Breast epithelium (tissue), 4 donors: ENCODE measurements at places on chromosomes 4 and X. TPM values are rescaled to one million over a fixed set of nuclear protein-coding genes. Genes with fewer than 3 reads are reported as not detected.

NDNF gene
- total RNA-seq: 5.1 TPM

- DNase-seq: no peak
Measured at GRCh38 chr4:8242782-8243560, 26.6 kb upstream of the HTRA3 start.

REST gene
- 31.0 TPM for total RNA-seq

DNA sequence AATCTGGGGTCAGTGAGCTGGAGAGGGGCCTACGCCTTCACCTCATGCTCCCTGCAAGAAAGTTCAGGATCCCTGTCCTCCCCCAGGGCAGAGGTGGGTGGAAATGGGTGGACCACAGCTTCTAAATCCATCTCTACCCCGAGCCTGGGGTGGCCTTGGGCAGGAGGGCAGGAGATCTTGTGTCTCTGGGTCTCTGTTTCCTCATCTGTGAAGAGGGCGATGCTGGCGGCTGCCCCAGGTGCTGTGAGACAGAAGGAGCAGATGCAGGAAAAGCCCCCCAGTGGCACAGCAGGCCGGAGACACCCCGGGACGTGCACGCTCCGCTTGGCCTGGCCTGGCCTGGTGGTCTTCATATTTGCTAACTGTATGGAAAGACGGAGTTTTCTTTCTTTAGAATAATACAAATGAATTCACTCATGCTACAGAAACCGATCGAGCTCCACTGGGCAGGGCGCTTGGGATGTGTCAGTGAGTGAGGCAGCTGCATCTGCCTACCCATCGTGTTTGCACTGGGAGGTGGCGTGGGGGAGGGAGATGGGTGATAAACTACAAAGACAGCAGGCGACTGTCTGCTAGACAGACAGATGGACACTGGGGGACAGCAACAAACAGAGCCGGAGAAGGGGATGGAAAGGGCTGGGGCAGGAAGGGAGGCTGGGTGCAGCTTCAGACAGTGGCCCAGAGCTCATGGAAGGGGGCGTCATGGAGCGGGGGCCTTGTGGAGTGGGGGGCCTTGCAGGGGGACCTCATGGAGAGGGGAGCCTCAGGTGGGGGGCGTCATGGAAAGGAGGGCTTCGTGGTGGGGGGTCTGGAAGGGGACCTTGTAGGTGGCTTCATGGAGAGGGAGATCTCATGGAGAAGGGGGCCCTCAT lies 136.2 kb downstream of the CPZ start:
- DNase-seq: peak; percentile 37

TLR3 gene
- total RNA-seq: 13.9 TPM

CFP gene
- total RNA-seq: 3.3 TPM

CXorf49B gene
- not detected for total RNA-seq

DNA sequence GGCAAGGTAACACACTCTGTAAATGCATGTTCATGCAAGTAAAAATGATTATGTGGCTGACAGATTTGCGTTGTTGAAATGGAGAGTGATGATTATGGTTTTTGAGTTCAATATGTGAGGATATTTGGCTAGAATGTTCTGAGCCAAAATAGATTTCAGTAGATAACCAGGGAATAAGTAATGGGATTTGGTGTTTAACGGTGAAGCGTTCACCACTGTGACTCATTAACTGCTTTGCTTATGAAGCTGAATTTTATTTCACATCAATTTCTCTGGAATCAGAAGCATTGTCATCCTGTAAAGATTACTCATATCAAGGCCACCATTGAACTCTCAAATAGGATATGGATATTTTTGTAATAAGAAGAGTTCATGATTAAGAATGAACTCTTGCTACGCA lies 11.7 kb downstream of the AFP start:
- DNase-seq: no peak

- no peak for DNase-seq
Measured at GRCh38 chrX:68842781-68843581, 14.2 kb downstream of the EFNB1 start.

DNA sequence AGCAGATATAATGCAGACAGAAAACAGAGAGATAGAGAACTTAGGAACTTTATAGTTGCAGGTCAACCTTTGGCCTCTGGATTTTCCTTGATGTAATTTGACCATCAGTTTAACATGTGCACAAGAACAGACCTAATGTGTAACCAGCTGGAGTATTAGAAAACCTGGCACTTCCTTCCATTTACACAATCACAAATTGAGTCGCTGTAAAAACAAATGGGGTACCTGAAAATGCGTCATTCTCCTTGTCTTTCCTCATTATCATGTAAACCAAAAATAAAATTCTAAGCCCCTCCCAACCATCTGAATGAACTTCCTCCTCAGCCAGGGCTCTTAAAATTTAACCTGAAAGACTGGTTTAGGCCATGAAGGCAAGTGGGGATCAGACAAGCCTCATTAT lies 358.4 kb upstream of the MAGEB16 start:
- no peak for DNase-seq

FGF5 gene
- not detected for total RNA-seq

MAP7D2 gene
- total RNA-seq: 0.48 TPM

DNA sequence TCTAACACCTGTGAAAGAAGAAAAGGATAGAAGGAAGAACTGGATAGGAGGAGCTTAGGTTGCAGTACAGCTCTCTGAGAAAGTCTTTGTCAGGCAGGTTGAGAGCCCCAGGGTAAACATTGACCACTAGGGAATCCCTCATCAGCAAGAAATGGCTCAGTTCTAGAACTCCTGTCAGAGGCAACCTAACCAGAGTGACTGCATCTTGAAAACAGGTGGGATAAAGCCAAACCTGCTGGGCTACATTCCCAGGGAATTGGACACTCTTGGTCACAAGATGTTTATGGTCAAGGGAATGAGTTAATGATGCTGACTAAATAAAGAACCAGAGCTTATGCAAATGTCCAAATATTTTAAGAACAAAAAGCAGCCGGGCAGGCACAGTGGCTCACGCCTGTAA lies 108.3 kb upstream of the MED14 start:
- no peak for DNase-seq

DNA sequence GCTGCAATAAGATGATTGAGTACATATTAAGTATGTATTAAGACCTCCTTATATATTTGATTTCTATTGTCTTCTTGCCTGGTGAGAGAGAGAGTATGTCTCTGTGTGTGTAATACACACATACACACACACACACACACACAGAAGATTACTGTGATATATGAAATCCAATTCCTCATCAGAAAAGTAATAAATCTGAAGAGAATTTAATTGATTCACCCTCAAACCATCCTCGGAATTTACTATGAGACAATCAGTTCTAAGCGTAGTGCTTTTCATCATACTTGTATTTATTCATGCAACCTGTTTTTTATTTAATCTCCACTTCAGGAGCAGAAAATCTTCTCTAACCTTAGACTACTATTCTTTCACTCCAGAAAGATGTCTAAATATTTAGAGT lies 62.3 kb upstream of the TLL1 start:
- no peak for DNase-seq

GRCh38 chr4:83269256-83269655 lies 15.3 kb downstream of the COQ2 start:
- no peak for DNase-seq

DNA sequence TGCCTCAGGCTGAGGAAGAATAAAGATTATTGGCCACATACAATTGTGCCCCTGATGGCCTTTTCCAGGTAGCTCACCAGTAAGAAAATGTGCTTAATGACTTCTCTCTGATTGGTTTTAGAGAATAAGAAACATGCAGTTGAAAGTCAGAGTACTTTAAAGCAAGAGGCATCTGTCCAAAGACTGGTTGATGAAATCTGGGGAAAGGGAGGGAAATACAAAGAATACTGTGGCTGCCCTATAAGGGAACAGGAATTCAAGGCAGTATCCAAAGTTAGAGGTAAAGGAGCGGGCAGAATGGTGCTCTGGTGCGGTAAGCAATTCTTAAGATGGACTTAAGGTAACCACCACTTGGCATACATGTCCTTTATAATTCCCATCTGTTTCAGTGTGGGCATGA lies 11.4 kb downstream of the PBDC1 start:
- DNase-seq: no peak

UTP14A gene
- 20.8 TPM for total RNA-seq

- DNase-seq: no peak
Measured at GRCh38 chr4:148152868-148153625, 289.2 kb downstream of the NR3C2 start.

CYLC1 gene
- total RNA-seq: not detected

ART3 gene
- not detected for total RNA-seq

NDST4 gene
- total RNA-seq: not detected

GRCh38 chr4:38111717-38112116 lies 151.5 kb downstream of the PTTG2 start:
- no peak for DNase-seq

DNA sequence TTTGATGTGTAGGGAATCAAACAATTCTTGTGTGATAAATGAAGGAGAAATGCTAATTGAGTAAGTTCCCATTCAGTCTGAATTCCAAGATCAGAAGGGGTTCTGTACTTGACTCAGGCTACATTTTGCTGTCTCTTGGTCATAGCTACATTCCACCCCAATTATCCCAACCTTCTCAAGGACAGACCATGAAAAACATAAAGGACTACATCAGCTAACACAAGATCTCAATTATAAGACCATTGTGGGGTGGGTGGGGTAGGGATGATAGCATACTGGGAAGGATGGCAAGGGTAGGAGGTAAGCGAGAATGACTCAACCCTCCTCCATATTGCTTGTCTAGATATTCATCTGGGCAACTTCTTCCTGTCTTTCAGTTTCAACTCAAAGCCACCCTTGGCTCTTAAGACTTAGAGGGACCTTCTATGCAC lies 87.4 kb upstream of the ETNPPL start:
- DNase-seq: no peak

- DNase-seq: no peak
Measured at GRCh38 chrX:136146614-136147314, 569 bp upstream of the FHL1 start.

BEX1 gene
- 2.0 TPM for total RNA-seq

ZNF711 gene
- total RNA-seq: 14.5 TPM

GRCh38 chr4:39568805-39569204 lies 41.6 kb upstream of the UGDH start:
- no peak for DNase-seq

DNA sequence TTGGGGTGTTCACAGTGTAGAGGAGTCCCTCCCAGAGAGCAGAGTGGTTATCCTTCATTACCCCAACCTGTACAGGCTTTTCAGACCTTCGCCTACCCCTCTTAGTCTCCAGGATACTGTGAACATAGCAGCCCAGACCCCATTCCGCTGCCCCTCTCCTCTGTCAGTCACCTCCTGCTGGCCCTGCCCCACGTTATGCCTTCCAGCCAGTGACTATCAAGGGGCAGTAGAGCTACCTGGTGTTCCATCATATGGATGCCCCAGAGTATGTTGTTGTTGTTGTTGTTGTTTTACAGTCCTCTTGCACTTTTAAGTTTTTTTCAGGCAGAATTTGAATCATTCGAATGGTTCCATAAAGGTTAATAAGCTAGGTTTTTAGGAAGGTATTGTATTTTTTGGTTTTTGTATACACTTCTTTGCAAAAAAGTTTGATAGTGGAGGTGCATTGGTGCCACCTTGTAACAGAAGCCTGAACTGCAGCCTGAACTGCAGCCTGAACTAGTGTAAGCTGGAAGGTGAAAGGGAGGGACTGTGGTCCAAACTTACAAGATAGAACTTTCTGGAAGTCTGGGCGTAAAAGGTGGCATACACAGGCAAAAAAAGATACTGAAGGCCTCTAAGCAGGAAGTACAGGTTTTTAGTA lies 101.4 kb upstream of the RAB40AL start:
- no peak for DNase-seq

NLGN3 gene
- 1.0 TPM for total RNA-seq

DNA sequence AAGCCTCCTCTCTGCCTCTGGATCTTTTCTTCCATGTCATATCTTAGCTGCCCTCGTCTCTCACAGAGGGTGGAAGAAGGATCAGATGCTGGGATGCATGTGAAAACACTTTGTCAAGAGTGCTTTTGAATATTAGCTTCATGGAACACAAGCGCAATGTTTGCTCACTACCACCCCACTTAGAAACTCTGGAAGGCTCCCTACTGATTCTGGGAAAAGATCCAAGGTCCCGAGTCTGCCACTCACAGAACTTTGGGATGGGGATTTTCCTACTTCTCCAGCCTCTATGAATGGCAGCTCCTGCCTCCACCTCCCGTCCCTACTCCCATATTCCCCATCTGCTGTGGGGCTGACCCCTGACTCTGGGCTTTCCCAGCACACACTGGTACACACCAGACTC lies 40.2 kb upstream of the CRMP1 start:
- no peak for DNase-seq

HSFX2 gene
- total RNA-seq: not detected

UGT2B15 gene
- 0.98 TPM for total RNA-seq

DNA sequence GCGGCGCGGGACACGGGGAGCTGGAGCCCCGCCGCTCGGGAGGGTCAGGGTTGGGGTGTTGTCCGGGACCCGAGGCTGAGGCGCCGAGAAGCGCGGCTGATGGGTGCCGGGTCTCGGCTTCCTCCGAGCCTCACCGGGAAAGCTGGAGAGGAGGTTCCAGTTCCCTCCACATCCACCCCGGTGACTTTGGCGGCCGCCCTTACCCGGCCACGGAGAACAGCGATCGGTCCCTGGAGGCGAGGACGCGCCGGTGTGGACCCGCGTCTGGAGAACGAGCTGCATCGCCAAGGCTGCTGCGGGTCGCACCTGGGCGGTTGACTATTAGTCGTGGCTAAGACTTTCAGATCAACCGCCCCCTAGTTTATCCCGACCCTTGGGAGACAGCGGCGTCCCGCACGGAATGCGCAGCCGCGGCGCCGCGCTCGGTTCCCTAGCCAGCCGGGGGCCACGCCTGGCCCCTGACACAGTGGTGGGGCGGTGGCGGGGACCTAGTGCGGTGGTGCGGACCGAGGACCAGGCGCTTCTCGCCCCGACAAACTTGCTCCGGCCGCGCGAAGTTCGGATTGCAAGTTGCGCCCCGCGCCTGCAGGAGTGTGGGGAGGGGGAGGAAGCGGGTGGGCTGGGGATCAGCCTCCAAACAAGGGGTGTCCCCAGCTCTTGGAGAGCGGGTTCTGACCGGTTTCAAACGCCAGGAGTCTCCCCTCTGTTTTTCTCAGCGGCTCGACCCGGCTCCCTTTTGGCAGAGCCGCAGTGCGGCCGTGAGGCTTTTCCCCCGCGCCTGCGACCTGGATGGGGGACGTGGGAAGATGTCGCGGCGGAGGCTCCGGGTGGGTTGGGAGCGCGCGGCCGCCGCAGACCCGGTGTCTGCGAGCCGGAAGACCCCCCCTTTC lies 568 bp downstream of the FHDC1 start:
- DNase-seq: no peak

DNA sequence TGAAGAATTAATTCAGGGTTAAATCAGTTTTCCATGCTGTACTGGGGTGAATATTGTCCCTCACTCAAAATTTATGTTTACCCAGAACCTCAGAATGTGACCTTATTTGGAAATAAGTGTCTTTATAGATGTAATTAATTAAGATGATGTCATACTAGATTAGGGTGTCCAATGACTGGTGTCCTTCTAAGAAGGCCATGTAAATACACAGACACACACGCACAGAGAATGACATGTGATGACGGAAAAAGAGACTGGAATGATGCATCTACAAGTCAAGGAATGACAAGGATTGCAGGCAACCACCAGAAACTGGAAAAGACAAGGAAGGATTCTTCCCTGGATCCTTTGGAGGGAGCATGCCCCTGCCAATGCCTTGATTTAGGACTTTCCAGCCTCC lies 84.6 kb upstream of the GPR34 start:
- DNase-seq: no peak

FAM193A gene
- 24.5 TPM for total RNA-seq

GRCh38 chr4:2259541-2260343 lies 2.2 kb downstream of the MXD4 start:
- DNase-seq: no peak
